ENCODE measurements at places on chromosomes 11 and 22.

DNA sequence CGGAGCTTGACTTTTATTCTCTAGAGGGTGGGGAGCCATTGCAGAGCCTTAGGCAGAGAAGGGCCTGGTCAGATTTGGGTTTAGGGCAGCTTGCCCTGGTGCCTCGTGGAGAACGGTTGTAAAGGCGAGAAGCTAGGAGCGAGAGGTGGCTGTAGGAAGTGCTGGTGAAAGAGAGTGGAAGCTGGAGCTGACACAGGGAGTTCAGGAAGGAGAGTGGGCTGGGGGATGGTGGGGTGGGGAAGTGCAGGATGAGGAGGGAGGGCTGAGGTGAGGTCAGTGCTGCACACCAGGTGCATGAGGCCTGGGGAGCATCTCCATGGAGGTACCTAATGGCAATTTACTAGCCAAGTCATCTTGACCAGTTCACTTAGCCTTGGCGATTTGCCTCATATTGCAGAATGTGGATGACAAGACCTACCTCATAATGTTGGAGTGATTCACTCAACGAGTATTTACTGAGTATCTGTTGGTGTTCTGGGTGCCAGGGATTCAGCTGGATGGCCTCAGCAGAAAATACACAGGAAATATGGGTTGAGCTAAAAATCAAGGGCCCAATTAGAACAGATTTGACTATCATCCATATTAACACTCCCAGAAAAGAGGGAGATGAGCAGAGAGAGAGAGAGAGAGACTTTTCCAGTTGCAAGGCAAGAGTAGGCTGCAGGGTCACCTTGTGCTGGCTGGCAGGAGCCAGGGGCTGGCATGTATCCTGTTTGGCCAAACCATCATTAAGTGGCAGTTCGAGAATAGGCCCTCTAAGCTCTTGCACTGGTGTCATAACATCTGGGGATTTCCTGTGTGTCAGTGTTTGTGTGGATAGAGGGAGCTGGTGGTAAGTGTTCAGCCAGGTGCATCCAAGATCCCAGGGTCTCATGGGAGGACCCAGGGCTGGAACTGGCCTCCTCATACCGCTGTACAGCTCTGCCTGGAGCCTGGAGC lies 44.4 kb upstream of the CLDN5 start:
- peak; percentile 80 for DNase-seq

- DNase-seq: no peak
These were observed 66.6 kb downstream of the RPL27A start for GRCh38 chr11:8749202-8749601.

DNA sequence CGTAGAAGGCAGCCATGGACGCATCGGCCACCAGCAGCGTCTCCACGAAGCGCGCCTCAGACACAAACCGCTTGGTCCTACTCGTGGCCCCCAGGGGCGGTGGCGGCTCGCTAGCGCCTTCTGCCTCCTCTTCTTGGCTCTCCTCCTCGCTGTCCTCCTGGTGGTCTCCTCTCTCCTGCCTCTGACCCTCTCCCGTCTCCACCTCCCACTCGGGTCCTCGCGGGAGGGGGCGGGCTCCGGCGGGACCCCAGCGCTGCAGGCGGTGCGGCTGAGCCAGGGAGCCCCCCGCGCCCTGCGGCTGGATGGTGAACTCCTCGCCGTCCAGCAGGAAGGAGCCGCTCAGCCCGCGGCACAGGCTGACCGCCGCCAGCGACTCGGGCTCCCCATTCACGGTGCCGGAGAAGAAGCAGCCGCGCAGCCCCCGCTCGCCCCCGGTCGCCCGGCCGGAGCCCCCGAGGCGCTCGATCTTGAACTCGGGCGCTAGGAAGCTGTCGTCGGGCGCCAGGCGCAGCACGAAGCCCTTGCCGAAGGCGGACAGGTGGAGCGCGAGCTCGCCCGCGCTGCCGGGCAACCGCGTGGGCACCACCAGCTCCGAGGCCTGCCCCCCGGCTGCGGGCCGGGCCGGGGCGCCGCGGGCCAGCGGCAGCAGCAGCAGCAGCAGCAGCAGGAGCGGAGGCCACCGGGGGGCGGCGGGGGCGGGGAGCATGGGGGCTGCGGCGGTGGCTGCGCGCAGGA lies 661 bp downstream of the ADAMTS8 start:
- DNase-seq: no peak

DNA sequence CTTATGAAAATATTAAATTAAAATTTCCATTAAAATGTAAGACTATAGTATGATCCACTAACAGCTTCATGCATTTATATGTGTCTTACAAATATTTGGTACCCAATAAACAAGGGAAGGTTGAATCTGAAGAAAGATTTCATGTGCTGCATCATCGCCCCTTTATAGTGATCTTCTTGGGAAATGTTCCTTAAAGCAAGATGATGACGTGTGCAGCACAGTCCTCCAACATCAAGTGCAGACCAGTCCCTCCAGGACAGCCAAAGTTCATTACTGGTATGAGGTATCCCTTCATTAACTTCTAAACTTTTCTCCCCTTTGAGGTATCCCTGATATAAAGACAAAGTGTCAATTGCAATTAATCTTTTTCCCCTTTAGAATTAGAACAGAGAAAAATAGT lies 567.0 kb downstream of the METTL15 start:
- DNase-seq: no peak

DNA sequence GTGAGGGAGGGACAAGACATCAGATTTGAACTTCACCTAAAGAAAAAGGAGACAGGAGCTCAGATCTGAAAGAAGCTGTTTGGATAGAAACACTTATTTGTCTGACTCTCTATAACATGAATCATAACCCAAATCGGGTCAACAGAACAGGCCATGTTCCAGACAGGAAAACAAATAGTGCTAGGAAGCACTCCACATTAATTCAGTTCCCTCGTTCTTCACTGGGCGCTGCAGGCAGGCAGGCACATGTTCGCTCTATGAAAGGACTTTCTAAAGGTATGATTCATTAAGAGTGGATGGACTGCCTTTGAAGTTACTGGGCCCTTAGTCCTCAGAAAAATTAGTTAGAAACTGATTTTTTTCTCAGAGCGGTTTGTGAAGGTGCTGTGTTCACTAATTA lies 137.5 kb upstream of the TRPC6 start:
- DNase-seq: no peak

DNA sequence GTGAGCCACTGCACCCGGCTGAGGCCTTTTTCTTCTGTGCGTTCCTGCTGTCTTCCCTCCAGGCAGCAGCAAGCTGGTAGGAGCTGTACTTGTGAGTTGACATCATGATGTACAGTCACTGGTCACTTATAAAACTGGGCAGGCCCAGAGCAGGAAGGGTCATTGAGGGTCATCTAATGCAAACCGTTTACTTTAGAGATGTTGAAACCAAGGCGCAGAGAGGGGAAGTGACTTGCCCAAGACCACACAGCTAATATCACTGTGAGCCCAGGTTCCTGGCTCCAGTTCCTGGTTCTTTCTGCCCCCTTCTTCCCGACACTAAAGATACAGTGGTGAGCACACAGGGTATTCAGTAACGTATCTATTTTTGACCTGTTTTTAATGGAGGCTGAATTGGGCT lies 27.3 kb downstream of the PTPRJ start:
- DNase-seq: no peak

GRCh38 chr11:119791701-119792151 lies 62.7 kb upstream of the NECTIN1 start:
- DNase-seq: peak; percentile 39

GRCh38 chr11:130674686-130675308 lies 226.4 kb downstream of the ADAMTS15 start:
- no peak for DNase-seq

GRCh38 chr11:65663639-65664200 lies 1.0 kb upstream of the RELA start:
- peak; percentile 11 for DNase-seq

DNA sequence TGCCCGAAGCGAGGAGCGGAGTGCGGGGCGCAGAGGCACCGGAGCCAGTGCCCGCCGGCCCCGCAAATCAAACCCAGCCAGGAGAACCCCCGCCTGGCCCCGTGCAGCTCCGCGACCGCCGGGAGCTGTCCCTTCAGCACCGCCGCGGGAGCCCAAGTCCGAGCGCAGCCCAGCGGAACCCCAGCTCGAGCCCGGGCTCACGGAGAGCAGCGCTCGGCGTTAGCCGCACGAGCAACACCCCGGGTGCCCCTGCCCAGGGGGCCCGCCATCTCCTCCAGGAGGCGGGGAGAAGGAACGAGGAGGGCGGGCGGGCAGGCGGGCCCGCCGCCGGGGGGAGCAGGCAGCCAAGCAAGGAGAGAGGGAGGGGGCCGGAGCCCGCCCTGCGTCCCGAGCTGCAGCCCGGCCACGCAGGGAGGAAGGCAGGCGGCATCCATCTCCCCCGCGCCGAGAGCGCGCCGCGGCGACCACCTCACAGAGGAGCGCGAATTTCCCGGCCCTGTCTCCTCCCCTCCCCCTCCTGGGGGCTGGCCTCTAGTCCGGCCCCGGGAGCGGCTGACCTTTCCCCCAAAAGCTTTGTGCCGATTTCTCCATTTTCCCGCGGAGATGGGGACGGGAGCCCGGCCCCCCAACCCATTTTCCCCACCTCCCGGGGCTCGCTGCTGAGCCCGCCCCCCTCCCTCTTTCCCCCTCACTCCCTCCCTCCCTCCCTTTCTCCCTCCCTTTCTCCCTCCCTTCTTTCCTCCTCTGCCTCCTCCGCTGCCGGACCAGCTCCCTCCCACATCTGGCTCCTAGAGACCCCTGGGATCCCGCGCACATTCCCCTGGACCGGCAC lies 621 bp downstream of the KCNC1 start:
- DNase-seq: peak; percentile 26

GRCh38 chr22:50209893-50210292 lies 9.1 kb downstream of the SELENOO start:
- peak; percentile 35 for DNase-seq

DNA sequence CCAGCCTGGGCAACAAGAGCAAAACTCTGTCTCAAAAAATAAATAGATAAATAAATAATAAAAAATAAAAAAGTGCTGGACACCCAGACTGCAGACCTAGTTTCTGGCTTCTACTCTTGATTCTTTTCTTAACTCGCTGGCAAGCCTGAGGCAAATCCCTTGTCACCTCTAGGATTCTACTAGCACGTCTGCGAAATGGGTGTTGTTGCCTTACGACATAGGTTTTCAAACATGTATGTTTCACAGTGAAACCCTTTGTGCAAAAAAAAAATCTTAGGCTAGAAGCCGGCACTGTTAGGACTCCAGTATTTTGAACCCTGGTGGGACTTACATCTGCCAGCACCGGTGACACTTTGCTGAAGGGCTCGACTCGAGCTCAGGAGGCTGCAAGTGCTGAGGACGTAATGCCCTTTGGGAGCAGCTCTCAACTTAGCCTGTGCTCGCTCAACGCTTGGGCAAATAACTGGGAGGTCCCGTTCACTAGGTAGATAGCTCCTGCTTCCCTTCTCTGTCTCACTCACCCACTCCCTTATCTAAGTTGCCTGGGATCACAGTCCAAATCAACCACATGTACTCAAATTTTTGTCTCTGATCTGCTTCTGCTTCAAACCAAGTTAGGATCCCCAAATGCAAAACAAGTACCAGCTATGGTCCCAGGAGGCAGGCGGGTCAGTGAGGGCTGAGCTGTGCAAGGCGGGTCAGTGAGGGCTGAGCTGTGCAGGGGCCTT lies 34.7 kb upstream of the MYH9 start:
- no peak for DNase-seq

DNA sequence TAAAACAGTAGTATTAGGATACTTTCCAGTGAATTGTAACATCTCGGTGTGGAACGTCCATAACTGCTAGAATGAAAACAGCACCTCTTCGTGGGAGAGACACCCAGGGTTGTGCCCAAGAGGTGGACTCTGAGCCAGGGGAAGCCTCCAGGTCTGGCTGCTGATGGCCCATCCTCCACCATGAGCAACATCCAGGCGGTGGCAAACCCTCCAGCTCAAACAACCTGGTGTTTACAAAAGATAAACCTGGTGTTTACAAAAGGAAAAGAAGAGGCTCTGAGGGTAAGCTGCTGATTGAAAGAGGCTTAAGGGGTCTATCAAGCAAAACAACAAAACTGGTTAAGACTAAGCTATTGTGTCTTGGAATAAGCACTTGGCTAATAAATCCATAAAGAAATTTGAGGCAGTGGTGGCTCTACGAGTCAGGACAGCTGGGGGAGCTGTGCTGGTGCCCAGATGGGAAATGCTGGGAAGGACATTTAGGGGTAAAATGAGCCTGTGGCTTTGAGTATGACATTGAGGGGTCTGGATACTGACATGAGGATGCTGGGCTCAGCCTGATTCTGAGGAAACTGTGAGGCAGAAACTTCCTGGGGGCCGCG lies 909.0 kb downstream of the BRD1 start:
- no peak for DNase-seq

DNA sequence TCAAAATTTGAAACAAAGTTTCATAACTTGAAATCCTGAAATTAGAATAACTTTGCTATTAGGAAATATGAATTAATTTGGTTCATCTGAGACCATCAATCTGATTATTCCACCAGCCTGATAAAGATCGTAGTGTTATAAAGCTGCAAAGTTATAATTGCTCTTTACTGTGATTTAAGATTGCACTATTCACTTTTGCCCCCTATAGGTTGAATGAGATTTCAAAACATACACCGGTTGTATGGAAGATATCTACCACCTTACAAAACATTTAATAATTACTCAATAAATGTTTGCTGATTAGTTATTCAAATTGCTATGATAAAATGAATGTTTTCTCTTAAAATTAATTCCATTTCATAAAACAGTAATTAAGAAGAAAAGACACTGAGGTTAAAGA lies 26.1 kb downstream of the APIP start:
- DNase-seq: peak; percentile 11

DNA sequence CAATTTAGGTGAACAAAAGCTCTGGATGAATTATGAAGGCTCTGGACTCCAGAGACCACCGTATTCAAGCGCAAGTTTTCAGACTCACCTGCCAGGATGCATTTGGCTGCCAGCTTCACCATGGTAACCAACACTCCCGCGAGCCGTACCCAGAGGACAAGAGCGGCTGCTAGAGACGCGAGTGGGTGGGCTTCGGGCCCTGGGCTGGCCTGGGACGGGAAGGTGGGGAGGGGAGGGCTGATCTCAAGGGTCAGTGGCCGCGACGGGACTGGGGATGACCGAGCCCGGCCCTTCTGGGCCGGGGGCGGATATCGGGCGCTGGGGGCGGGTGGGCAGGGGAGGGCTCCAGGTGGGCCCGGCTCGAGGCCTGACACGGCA lies 344 bp downstream of the IFT27 start:
- DNase-seq: no peak

GRCh38 chr11:2387266-2387987 lies 10.3 kb downstream of the CD81 start:
- peak; percentile 42 for DNase-seq

DNA sequence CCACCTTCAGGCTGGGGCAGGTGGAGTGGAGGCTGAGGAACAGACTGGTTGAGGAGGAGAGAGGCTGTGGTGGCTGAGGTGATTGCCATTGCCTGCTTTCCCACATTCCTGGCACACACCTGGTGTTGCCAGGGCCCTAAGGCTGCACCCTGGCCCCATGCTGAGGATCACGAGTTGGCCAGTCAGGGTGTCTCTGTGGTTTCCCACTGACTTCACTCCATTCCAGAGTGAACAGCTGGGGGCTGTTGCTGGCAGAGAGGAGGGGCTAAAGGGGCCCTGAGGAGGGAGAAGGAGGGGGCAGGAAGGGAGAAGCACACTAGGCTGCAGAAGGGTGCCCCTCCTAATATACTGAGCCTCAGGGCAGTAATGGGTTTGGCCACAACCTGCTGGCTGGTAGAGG lies 1.8 kb downstream of the TMEM86A start:
- peak; percentile 57 for DNase-seq

- no peak for DNase-seq
These were observed 92.9 kb downstream of the TRAF6 start for GRCh38 chr11:36417154-36417553.

GRCh38 chr11:109349276-109350080 lies 72.5 kb upstream of the C11orf87 start:
- DNase-seq: no peak

Measured in A172 (cell line).